ENCODE measurements at places on chromosomes 3 and 15. TPM values are rescaled to one million over a fixed set of nuclear protein-coding genes. Genes with fewer than 3 reads are reported as not detected.

The ZNF639 gene
- 26.8 TPM for polyA plus RNA-seq

GRCh38 chr15:69895202-69895601, 202.5 kb downstream of the TLE3 start:
- H3K27me3 ChIP-seq: peaks cover 64% of the 10 kb centered on the region
- H3K4me1 ChIP-seq: peaks cover 3% of the 10 kb centered on the region
- no peak overlapping the region for H3K4me3 ChIP-seq

The BRPF1 gene
- polyA plus RNA-seq: 10.4 TPM

GRCh38 chr15:38533926-38534325, 30.7 kb downstream of the RASGRP1 start:
- H3K27ac ChIP-seq: no peak overlapping the region
- DNase-seq: no peak
- no peaks in the 10 kb centered on the region for H3K27me3 ChIP-seq
- peaks cover 59% of the 10 kb centered on the region for H3K4me1 ChIP-seq

The GASK1A gene
- 0.10 TPM for polyA plus RNA-seq

- peaks cover 10% of the 10 kb centered on the region for H3K4me1 ChIP-seq
- DNase-seq: peak; percentile 59
- no peaks in the 10 kb centered on the region for H3K27me3 ChIP-seq
- peak within 1 kb of the TSS; percentile 75 for H3K4me3 ChIP-seq
- no peaks in the 10 kb centered on the region for H3K36me3 ChIP-seq
- H3K27ac ChIP-seq: no peak within 1 kb of the TSS
These were observed at the start of gene PAQR5 for GRCh38 chr15:69298697-69299441. Gene PAQR5 (plus strand): TSS chr15:69298912. CDS start chr15:69360081, 61,169 bp downstream.

The CMC1 gene
- polyA plus RNA-seq: 70.2 TPM

DNA sequence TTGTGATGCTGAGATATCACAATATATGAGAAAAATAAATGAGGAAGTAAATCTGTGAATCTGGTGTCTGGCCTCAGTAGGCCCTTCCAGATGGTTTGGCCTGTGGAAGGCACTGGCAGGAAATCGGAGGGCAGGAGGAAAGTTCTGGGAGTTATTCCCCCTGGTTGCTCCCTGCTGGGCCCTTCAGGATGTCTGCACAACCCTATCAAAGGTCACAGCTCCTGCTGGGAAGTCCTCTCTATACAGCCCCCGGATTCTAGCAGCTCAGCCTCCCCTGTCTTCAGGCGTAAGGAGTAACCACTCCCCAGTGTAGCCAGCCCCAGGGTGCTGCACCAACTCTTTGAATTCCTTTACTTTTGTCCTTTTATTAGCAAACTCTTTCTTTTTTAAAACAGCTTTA, 56.2 kb downstream of the WNT7A start:
- H3K36me3 ChIP-seq: no peaks in the 10 kb centered on the region
- H3K4me3 ChIP-seq: no peak overlapping the region
- DNase-seq: no peak
- no peaks in the 10 kb centered on the region for H3K4me1 ChIP-seq

DNA sequence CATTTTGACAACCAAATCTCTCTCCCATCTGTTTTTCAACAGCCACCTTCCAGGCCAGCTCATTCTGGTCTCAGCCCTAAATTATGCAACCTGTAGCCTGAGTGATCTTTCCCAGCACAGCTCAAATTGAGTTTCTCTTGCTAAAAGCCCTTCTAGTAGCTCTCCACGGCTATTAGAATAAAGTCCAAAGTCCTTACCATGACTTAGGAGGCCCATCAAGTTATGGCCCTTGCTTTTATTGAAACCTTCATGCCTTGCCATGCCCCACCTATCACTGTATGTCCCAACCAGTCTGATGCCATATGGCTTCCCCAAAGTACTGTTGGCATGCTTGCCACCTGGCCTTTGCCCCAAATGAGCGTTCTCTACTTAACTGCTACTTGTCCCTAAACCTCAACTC, 303.5 kb upstream of the GADL1 start:
- H3K27me3 ChIP-seq: no peaks in the 10 kb centered on the region
- H3K4me3 ChIP-seq: no peak overlapping the region
- H3K27ac ChIP-seq: 0 out of 2 replicates have a peak overlapping the region, but pooled peaks have one; percentile 56
- peaks cover 20% of the 10 kb centered on the region for H3K4me1 ChIP-seq
- DNase-seq: peak; percentile 44
- no peaks in the 10 kb centered on the region for H3K36me3 ChIP-seq

The GPR62 gene
- not detected for polyA plus RNA-seq

Data from GM23248 (cell line).